ENCODE measurements at places on chromosomes 11 and 22. TPM values are rescaled to one million over a fixed set of nuclear protein-coding genes. Genes with fewer than 3 reads are reported as not detected.

The TRIM29 gene
- 5.8 TPM for total RNA-seq

The CTR9 gene
- 14.7 TPM for total RNA-seq

The AQP11 gene
- 0.51 TPM for total RNA-seq

The MISFA gene
- total RNA-seq = 0.76 TPM

The SHISAL1 gene
- 0.11 TPM for total RNA-seq

GRCh38 chr11:33257160-33257896 lies at the start of gene HIPK3:
Gene HIPK3 (plus strand): TSS chr11:33257381.
- no peaks in the 10 kb centered on the region for H3K36me3 ChIP-seq
- no peaks in the 10 kb centered on the region for H3K27me3 ChIP-seq
- H3K4me3 ChIP-seq = peak within 1 kb of the TSS; percentile 53
- DNase-seq = peak; percentile 91
- peaks cover 20% of the 10 kb centered on the region for H3K4me1 ChIP-seq
- peak within 1 kb of the TSS; percentile 99 for H3K27ac ChIP-seq

DNA sequence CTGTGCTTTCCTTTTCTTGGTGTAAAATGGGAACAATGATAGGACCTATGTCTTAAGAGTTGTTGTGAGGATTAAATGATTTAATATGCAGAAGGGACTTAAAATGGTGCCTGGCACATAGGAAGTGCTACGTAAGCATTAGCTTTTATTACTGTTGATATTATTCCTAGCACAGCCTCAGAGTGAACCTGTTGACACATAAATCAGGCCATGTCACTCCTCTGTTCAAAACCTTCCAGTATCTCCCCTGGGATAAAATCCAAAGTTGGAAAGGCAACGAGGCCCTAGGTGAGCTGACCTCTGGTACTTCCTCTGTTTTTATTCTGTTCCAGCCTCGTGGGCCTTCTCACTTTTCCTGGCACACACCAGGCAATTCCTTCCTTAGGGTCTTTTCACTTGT lies 108.8 kb upstream of the CADM1 start:
- H3K4me3 ChIP-seq = no peak overlapping the region
- no peak for DNase-seq
- no peaks in the 10 kb centered on the region for H3K27me3 ChIP-seq
- no peaks in the 10 kb centered on the region for H3K4me1 ChIP-seq
- H3K27ac ChIP-seq = no peak overlapping the region

DNA sequence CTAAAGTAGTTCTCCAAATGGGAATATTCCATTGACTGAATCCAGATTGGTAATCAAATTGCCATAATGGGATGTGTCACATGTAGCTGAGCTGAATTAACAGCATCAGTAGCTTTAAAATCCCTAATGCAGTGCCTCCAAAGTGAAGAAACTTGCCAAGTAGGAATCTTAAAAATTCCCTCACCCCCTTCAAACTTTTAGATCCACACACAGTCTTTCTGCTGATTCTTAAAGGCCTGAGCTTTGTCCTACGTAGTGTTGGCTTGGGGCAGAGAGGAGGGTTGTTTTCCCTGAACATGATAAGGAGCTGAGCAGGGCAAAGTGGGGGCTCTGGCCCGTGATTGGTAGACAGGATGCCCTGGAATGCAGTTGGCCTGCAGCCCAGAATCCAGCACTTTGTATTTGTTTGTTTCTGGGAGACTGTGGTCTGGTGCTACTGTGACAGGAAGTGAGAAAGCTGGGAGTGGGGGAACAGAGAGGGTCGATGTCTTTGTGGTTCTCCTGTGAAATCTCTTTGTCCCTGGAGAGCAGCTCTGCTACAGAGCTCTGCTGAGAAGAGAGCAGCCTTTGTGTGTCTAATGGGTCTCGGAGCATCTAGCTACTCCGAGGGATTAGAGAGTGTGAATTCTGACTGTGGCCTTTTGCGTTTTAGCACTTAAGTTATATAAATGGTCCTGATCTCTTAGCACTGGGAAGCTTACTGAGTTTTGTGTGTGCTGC lies 16.9 kb downstream of the CTNND1 start:
- no peak overlapping the region for H3K4me3 ChIP-seq
- H3K27ac ChIP-seq = peak overlapping the region; percentile 85
- no peak for DNase-seq

DNA sequence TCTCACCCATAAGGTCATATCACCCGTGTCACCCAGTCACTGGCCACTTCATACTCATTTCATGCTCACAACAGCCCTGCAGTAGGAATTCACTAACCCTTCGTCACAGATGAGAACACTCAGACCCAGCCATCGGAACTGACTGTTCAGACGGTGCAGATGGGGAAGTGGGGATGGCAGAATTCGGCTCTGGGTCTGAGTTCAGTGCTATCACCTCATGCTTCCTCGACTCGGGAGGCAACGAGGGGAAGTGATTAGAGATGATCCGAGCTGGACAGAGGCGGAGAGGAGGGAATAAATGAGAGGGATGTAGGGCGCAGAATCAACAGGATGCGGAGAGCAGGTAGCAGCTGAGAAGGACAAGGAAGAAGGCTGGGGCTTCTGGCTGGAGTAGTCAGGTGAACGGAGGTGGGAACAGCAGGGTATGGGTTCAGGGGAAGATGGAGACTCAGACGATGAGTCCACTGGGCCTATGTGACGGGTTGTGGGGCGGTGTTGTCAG lies 4.7 kb downstream of the B3GNT6 start:
- no peak overlapping the region for H3K27ac ChIP-seq
- H3K27me3 ChIP-seq = peaks cover 12% of the 10 kb centered on the region
- no peak for DNase-seq
- no peak overlapping the region for H3K4me3 ChIP-seq
- H3K4me1 ChIP-seq = peaks cover 19% of the 10 kb centered on the region

GRCh38 chr11:112605093-112605666 lies 344.5 kb upstream of the PLET1 start:
- H3K36me3 ChIP-seq = no peaks in the 10 kb centered on the region
- no peak overlapping the region for H3K27ac ChIP-seq
- H3K27me3 ChIP-seq = no peaks in the 10 kb centered on the region
- H3K4me3 ChIP-seq = no peak overlapping the region

DNA sequence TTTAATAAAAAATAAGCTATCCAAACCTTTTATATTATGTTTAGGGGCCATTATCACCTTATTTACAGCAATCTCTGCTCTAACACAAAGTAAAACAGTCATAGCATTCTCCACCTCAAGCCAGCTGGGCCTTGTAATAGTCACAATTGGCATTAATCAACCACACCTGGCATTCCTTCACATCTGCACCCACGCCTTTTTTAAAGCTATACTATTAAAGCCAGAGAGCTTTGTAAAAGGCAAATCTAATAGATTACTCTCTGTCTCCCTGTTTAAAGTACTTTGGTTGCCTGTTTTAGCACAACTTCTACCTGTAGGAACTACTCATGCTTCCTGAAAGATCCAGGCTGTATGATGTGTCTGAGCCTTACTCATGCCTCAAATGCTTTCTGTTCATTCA lies 113.1 kb downstream of the CSNK2A3 start:
- H3K27ac ChIP-seq = no peak overlapping the region
- DNase-seq = no peak
- no peaks in the 10 kb centered on the region for H3K36me3 ChIP-seq
- peaks cover 15% of the 10 kb centered on the region for H3K4me1 ChIP-seq
- H3K4me3 ChIP-seq = no peak overlapping the region

DNA sequence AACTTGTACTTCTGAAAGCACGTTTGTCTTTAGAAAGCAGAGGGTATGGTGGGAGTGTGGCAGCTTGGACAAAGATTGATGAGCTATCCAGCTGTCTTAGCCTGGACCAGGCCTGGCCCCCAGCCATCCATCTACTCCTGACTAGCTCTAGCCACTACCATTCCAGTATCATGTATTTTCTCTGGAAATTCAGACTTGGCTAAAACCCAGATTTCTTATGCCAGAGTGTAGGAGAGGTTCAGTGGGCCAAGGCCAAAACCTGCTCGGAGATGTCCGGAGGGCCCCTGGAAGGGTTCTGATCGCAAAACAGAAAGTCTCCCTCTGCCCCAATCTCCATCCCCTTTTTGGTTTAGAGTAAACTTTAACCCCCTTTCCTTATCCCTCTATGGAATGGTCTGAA lies 24.8 kb upstream of the MTCH2 start:
- no peak for DNase-seq
- no peak overlapping the region for H3K4me3 ChIP-seq
- H3K36me3 ChIP-seq = no peaks in the 10 kb centered on the region
- no peak overlapping the region for H3K27ac ChIP-seq
- no peaks in the 10 kb centered on the region for H3K4me1 ChIP-seq

- no peaks in the 10 kb centered on the region for H3K27me3 ChIP-seq
- peaks cover 71% of the 10 kb centered on the region for H3K36me3 ChIP-seq
- H3K4me3 ChIP-seq = no peak overlapping the region
Observed at GRCh38 chr11:35216962-35217678, 78.1 kb downstream of the CD44 start.

DNA sequence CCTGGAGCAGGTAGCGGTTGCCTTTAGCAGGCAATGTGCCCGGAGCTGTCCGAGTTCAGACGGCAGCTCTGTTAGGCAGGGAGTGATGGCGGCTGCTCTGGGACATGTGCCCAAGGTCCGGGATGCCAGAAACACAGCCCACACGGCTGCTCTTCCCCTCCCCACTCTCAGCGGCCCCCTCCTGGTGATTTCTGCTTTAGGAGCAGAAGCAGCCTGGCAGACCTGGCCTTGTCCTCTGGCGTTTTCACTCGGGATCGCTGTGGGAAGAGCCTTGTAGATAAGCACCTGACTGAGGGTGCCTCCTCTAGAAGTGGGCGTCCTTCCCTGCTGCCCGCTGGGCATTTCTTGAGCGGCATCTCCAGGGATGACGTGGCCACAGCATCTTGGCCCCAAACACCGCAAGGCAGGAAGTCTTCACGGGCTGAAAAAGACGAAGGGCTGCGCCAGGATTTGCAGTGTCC lies 392.2 kb downstream of the TBC1D22A start:
- no peaks in the 10 kb centered on the region for H3K4me1 ChIP-seq
- DNase-seq = no peak
- no peak overlapping the region for H3K27ac ChIP-seq
- no peaks in the 10 kb centered on the region for H3K27me3 ChIP-seq
- no peaks in the 10 kb centered on the region for H3K36me3 ChIP-seq
- peak overlapping the region; percentile 2 for H3K4me3 ChIP-seq

DNA sequence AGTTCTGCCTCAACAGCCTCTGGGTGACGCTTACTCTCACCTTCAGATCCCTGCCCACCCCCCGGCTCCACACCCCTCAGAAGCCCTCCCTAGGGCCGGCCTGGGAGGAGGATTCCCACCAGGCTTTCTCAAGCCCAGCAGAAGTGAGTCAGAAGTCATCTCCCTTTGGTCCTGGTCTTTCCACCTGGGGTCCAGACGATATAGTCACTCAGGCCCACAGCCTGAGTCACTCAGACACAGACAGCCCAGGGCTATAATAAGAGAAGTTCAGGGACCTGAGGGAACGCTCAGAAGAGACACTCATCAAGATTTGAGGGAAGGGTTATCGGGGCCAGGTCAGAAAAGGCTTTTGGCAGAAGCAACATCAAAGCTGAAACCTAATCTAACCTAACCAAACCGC lies 127.1 kb downstream of the SPATA19 start:
- no peak overlapping the region for H3K4me3 ChIP-seq
- peak; percentile 29 for DNase-seq
- H3K27ac ChIP-seq = no peak overlapping the region
- no peaks in the 10 kb centered on the region for H3K4me1 ChIP-seq
- H3K36me3 ChIP-seq = no peaks in the 10 kb centered on the region

DNA sequence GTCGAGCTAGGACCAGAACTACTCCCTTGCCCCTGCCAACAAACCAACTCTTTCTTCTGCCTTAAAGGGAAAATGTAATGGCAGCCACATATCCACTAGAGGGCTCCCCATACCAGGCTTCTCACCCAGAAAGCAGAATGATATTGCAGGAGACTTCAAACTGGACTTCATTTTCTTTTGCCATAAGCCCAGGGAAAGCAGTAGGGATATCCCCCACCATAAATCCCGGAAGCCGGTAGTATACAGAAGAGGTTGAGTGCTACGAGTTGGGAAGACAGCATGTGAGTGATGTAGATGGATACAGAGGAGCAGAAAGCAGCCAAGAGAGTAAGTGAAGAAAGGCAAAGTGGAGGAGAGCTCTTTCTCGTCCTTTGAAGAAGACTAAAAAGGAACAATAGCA lies 12.1 kb downstream of the PLAAT5 start:
- no peaks in the 10 kb centered on the region for H3K4me1 ChIP-seq
- DNase-seq = no peak
- no peaks in the 10 kb centered on the region for H3K36me3 ChIP-seq
- no peaks in the 10 kb centered on the region for H3K27me3 ChIP-seq
- no peak overlapping the region for H3K4me3 ChIP-seq
- H3K27ac ChIP-seq = no peak overlapping the region

GRCh38 chr22:28791841-28792490 lies 8.4 kb downstream of the XBP1 start:
- H3K4me3 ChIP-seq = no peak overlapping the region
- DNase-seq = no peak
- H3K27me3 ChIP-seq = no peaks in the 10 kb centered on the region

GRCh38 chr11:61693922-61694601 lies 13.9 kb downstream of the DAGLA start:
- DNase-seq = no peak
- H3K27me3 ChIP-seq = no peaks in the 10 kb centered on the region
- peak overlapping the region; percentile 70 for H3K27ac ChIP-seq
- H3K4me1 ChIP-seq = peaks cover 37% of the 10 kb centered on the region
- no peak overlapping the region for H3K4me3 ChIP-seq

DNA sequence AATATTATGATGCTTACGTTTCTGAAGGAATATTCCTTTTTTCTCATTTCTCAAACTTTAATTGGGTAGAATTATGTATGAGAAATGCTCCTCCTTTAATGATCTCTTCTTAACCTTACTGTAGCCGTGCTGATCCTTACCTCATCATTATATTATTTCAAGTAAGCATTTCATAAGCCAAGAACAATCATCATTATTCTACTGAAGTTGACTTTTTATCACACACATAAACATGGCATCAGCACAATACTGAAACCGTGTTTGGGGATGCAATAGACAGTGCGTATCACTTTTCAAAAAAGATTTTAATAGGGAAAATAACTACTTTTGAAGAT lies 162.8 kb downstream of the ARHGAP42 start:
- H3K4me3 ChIP-seq = no peak overlapping the region
- H3K36me3 ChIP-seq = no peaks in the 10 kb centered on the region
- no peak for DNase-seq
- no peaks in the 10 kb centered on the region for H3K4me1 ChIP-seq

GRCh38 chr22:35312198-35313059 lies 12.7 kb downstream of the TOM1 start:
- no peak for DNase-seq
- H3K4me1 ChIP-seq = peaks cover 58% of the 10 kb centered on the region
- H3K4me3 ChIP-seq = no peak overlapping the region

GRCh38 chr11:126496576-126497337 lies 141.3 kb downstream of the ST3GAL4 start:
- no peaks in the 10 kb centered on the region for H3K36me3 ChIP-seq
- no peaks in the 10 kb centered on the region for H3K27me3 ChIP-seq
- H3K27ac ChIP-seq = no peak overlapping the region
- no peaks in the 10 kb centered on the region for H3K4me1 ChIP-seq
- H3K4me3 ChIP-seq = no peak overlapping the region

GRCh38 chr22:48464246-48464645 lies 1363.4 kb downstream of the BRD1 start:
- H3K36me3 ChIP-seq = no peaks in the 10 kb centered on the region
- H3K4me1 ChIP-seq = no peaks in the 10 kb centered on the region
- no peak overlapping the region for H3K4me3 ChIP-seq
- H3K27me3 ChIP-seq = no peaks in the 10 kb centered on the region
- H3K27ac ChIP-seq = no peak overlapping the region
